T47D (cell line): ENCODE measurements at places on chromosomes 13 and 19.

GRCh38 chr19:18490728-18491127 lies 31.1 kb downstream of the ELL start:
- DNase-seq: no peak

- no peak for DNase-seq
Measured at GRCh38 chr13:102845289-102845629, 573 bp upstream of the ERCC5 start.

DNA sequence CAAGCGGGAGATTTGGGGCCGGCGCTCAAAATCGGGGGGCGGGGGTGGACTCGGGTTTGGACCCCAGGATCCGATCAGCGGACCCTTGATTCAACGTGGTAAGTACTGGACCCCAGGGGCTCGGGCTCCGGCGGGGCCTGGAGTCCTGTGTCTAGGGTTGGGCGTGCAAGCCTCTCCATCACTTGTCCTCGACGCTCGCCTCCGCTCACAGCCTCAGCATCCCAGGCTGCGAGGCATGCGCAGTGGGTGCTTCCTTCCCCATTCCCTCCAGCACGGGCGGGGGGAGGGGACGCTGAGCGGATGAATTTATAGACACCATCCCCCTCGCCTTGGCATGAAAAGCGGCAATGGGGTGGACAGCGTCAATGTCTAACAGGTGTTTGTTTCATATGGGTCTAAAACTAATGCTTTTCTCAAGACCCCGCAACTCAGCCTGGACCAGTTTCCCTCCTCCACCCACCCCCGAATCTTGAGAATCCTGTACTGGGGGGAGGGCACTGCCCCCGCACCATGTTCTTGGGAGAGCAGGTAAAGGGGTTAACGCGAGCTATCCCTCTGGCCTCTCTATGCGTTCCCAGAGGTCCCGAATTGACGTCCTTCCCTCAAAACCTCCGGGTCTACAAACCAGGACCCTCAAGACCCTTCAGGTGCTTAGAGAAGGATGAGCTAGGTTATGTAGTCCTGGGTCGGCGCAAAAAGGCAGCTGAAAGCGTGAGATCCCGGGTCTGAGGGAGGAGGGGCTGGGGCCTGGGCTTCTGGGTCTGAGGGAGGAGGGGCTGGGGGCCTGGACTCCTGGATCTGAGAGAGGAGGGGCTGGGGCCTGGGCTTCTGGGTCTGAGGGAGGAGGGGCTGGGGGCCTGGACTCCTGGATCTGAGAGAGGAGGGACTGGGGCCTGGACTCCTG lies 579 bp downstream of the CPT1C start:
- DNase-seq: no peak

DNA sequence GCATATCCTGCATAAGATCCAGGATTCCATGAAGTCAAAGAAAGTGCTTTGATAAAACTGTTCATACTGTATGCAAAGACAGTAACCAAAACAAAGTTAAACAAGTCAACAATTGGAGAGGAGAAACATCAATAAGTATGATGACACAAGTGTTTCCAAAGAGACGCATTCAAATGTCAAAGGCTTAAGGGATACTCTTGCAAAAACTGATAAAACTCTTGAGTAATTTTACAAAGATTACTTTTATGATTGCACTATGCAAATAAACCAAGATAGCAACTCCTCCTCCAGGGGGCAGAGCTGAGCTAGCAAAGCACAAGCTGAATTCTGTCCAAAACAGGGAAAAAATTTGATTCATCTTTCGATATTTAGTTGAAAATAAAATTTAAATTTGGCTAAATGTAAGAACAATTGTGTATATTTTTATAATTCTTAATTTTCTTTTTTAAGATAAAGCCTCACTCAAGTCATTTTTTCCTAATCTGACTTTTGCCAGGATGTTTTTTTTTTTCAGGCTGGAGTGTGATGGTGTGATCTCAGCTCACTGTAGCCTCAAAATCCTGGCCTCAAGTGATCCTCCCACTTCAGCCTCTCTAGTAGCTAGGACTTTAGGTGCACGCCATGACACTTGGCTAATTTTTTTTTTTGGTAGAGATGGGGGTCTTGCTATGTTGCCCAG lies 84.0 kb downstream of the MZT1 start:
- peak; percentile 15 for DNase-seq

DNA sequence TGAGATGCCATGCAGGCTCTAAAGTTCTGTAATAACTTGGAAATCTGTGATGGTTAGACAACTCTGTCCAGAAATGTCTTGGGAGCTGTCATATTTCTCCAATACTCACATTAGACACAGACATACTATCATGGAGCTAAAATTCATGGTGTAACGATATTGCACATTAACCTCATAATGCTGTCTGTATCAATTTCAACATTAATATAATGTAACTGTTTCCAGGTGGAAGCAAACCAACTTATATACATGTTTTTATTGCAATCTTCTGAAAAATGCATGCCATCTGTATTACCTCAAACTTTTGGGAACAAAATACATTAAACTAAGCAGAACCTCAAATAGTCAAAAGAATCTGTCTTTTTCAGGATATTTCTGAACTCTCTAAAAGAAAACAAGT lies 14.7 kb upstream of the SPART start:
- DNase-seq: no peak

- DNase-seq: no peak
Measured at GRCh38 chr13:113915012-113915763, 51.3 kb upstream of the GAS6 start.

- no peak for DNase-seq
Measured at GRCh38 chr13:95360052-95360451, 58.8 kb upstream of the ABCC4 start.

DNA sequence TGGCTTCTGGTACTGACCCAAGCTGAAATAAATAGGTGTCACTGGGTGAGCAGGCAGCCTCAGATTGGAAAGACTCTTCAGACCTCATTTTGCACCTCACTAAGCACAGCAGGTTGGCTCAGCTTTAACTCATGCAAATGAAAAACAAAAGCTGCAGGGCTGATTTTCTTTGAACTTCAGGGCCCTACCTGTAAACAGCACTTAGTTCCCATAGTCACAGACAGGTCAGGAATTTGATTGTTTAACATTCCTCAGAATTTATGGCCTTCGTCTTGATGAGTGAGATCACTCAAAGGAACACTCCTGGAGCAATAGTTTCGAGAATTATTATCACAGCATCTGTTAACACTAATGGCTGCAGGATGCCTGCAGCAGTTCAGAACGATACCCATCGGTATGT lies 718.5 kb downstream of the EFNB2 start:
- peak; percentile 82 for DNase-seq

GRCh38 chr13:83546476-83546875 lies 335.8 kb downstream of the SLITRK1 start:
- no peak for DNase-seq

- DNase-seq: no peak
Measured at GRCh38 chr13:77298426-77298825, 28.5 kb downstream of the MYCBP2 start.

- DNase-seq: no peak
Measured at GRCh38 chr19:27770095-27770494, 1442.9 kb downstream of the UQCRFS1 start.

GRCh38 chr19:47663435-47663910 lies 49.7 kb upstream of the EHD2 start:
- DNase-seq: peak; percentile 32

GRCh38 chr19:35755550-35756376 lies 1.1 kb downstream of the HSPB6 start:
- no peak for DNase-seq

DNA sequence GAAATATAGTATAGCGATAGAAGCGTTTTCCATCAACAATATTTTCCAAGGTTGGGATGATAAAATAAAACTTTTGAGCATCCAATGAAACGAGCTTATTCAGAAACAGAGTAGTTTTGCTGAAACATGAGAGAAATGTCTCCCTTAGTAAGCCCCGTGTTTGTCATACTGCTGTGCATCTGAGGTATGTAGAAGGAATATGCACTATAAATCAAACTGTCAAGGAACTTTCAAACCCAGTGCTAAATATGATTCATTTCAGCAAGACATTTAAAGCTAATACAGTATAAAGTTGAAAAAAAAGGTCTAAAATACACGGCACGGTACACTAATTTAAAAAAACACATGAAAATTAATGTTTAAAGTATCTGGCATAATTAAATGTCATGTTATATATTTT lies 546.2 kb downstream of the SLITRK5 start:
- DNase-seq: no peak

- DNase-seq: no peak
Measured at GRCh38 chr13:102089177-102089576, 312.7 kb downstream of the FGF14 start.

GRCh38 chr13:40974460-40975407 lies 44.4 kb downstream of the ELF1 start:
- no peak for DNase-seq

DNA sequence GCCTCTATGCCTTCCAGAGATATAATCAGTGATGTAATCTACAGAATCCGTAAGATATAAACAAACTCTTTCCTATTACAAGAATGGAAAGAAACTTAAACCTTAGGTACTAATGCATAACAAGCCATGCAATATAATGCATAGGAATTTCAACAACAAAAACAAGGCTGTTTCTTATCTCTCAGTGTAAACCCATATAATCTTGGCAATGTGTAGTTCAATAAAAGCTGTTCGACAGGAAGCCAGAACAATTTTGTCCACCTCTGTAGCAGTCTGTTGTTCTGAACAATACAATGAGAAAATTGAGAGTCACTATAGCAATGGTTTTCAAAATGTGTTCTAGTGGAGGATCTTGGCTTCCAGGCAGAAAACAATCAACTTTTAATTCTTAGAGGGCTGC lies 111.5 kb upstream of the FREM2 start:
- DNase-seq: no peak

DNA sequence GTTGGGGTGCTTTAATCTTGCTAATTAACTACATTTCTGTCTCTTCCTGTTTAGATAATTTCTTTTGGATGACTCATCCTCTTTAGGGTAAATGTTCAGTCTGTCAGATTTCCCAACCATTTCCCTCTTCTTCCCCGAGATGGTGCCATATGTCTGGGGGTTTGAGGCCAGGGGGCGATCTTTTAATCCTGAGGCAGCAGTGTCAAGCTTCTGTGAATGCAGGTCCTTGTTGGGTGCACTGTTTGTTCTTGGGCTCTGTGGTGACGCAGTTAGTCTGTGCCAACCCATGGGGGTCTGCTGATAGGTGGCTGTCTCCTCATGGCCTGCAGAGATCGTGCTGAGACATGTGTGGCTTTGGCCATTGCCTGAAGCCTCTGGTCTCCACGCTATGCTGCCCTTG lies 420.4 kb downstream of the NDFIP2 start:
- no peak for DNase-seq

DNA sequence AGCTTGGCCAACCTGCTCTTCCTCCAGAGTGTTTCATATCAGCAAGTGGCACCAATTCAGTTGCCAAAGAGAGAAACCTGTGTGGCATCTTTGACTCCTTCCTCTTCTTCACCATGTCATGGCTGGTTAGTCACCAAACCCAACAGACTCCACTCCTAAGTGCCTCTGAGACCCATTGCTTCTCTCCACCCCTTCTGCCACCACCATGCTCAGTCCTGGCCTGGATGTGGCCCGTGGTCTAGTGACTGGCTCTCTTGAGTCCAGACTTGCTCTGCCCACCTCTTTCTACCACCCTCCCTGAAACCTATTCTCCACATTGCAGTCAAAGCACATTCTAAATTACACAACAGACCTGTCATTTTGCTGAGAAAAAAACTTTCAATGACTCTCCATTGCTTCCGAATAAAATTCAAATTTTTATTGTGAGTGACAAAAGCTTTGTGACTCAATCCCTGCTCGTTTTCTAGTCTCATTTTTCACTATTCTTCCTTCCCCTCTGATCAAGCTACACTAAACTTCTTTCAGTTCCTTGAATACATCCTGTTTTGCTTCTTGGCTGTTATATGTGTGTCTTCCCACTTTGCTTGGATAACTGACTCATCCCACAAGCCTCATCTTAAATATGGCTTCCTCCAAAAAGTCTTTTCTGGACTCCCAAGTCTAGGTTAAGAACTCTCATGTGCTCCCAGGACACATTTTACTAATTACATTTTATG lies 12.0 kb upstream of the TNFSF11 start:
- no peak for DNase-seq

DNA sequence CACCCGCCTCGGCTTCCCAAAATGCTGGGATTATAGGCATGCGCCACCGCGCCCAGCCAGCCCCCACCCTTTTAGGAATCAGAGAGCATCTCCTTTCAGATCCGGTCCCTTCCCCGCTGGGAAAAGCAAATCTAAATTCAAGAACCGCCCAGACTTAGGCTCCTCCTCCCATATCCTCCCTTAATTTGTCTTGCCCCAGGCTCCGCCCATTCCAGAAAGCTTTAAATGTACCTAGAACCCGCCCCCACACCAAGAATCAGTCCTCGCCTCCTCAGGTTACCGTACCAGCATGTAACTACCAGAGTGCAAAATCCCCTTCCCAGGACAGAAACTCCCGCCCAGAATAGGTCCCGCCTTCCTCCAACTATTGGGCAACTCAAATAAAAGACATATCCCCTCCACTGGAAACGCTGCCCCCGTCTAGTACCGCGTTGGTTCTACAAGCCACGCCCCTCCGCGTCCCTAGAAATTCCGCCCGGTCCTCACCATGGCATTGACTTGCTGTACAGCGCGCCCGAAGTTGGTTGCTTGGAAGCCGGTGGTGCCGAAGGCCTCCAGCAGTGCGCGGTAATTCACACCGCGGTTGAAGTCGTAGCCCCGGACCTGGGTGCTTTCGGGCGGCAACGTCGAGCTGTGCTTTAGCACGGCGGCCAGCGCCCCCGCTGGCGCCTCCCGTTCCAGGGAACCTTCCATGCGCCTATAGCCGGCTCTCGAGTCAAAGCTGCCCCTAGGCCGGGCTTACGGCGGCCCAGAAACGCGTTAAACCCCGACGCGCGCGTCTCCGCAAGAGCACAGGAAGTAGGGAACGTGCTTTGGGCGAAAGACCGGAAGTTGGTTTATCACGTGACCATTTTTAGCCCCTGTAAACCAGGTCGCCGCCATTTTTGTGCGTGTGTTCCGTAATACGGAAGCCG lies at the start of gene DHPS:
Gene DHPS, minus strand, starts transcription at position 807 of the 914 bp plus-strand sequence. Its CDS starts 114 bp downstream, at position 693.
- peak; percentile 84 for DNase-seq
